Activated CD4-positive, alpha-beta T cell treated with anti-CD3 and anti-CD28 coated beads for 24 hours (primary cell): ENCODE measurements at places on chromosomes 13 and 19.

GRCh38 chr13:20395061-20395916 lies 130.4 kb downstream of the CRYL1 start:
- DNase-seq, result no peak

DNA sequence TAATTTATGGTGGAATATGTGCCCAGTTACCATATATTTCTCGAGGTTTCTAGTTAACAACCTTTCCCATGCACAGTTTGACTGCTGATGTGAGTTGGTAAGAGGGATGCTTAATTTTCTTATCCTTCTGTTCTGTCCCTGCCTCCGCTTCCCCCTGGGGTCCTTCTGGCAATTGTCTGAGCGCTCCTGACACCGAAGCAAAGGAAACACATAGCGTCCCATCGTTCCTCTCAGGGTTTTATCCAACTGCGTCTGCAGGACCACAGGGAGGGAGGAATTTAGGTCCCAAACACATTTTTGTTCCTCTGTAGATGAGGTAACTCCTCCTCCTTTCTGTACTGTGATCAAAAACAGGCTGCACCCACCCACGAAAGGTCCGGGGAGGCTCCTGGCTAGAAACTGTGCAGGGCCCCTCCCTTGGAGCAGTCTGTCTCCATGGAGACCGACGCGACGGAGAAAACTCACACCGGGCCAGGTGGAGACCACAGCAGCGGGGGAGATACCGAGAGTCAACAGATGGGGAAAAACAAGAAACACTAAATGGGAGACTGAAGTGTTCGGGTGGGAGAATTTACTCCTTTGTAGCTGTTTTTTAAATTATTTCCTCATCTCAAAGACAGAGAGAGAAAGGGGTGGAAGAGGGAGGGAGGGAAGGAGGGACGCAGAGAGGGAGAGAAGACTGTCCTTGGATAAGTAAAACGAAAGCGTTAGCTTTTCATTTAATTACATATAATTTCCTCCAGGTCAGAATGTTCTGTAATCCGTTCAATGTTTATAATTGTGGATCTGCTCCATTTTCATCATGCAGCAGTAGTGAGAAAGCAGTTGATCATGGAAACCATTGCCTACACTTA lies 191.8 kb upstream of the NBEA start:
- DNase-seq, result no peak

DNA sequence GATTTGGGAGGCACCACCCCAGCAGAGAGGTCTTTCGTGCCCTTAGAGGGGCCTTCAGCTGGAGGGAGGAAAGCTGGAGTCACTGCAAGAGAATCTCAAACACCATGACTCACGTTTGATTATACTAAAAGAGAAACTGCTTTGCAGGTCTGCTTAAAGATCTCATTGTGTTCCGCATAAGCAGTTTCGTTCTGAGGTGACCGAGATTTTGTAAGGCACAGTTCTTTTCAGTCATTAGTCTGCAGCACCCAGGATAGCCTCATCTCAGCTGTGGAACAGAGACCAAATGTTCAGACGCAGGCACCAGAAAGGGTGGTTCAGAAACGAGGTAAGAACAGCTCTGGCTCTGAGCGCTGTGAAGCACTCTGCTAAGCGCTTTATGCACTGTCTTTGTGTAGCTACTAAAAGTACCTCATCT lies 71.2 kb upstream of the GTF3A start:
- DNase-seq, result no peak

DNA sequence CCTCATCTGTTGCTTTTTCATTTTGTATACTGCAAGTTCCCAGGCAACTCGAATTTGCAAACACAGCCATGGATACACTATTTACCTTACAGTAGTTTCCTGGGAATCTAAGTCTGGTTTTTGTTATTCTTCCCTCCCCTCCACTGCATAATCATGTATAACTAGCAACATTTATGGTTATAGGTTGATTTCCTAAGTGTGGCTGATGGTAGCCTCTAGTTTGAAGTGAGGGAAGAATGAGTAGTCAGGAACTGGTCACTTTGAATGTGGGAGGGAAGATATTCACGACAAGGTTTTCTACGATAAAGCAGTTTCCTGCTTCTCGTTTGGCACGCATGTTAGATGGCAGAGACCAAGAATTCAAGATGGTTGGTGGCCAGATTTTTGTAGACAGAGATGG lies at the start of gene KCNRG:
Gene KCNRG, plus strand, starts transcription at position 187 of the 400 bp plus-strand sequence. Its CDS starts 50 bp downstream, at position 237.
- DNase-seq, result no peak

DNA sequence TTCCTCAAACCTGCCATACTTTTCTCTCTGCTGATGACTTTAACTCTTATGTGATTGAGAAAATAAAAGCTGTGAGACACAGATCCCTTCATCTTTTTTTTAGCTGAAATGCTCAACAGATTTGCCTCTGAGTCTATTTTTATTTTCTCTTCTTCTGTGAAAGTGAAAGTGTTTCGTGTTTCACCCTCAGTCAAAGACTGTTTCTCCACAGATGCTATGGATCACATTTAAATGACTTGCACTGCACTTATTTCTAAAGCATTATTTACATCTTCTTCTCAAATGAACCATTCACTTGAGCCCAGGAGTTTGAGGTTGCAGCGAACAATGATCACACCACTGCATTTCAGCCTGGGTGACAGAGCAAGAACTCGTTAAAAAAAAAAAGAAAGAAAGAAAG lies 890.1 kb upstream of the PCDH20 start:
- no peak for DNase-seq

DNA sequence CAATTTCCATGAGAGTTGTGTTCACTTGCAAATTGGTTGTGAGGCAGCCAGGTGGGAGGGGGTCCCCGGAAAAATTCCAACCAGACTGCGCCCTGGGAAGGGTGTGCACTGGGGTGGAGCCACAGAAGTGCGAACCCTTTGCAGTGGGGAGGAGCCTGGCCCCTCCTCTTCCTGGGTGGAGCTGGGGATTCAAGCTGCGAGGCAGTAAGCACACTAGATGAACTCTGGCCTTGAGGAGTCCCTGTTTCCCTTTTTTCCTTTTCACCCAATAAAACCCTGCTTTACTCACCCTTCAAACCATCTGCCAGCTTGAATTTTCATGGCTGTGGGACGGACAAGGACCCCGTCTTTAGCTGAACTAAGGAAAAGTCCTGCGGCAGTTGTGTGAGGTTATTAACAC lies 31.0 kb upstream of the MBNL2 start:
- no peak for DNase-seq

DNA sequence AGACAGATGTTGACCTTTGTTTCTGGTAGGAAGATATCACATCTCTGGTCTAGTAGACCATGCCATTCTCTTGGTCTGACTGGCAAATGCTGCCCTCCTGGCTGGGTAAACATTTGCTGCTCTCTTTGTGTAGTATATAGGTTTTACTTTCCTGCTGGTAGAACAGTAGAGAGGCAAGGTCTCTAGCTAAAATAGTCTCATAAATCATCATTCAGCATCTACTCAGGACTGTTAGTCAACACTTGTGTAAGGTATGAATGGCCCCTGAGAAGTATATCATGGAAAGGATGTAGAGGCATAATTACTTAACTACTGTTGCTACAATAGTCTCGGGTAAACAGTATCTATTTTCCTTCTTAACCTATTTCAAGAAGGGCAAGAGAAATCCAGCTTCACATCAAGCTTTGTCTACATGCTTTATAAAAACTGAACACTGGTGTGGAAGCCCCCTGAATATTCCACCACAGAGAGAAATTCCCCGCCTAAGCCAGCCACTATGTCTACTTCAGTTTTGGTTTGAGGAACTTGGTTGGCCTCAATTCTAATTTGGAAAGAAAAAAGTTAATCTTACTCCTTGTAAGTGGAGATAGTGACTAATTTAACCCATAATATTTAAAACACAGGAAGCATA lies 18.4 kb upstream of the MYCBP2 start:
- no peak for DNase-seq

DNA sequence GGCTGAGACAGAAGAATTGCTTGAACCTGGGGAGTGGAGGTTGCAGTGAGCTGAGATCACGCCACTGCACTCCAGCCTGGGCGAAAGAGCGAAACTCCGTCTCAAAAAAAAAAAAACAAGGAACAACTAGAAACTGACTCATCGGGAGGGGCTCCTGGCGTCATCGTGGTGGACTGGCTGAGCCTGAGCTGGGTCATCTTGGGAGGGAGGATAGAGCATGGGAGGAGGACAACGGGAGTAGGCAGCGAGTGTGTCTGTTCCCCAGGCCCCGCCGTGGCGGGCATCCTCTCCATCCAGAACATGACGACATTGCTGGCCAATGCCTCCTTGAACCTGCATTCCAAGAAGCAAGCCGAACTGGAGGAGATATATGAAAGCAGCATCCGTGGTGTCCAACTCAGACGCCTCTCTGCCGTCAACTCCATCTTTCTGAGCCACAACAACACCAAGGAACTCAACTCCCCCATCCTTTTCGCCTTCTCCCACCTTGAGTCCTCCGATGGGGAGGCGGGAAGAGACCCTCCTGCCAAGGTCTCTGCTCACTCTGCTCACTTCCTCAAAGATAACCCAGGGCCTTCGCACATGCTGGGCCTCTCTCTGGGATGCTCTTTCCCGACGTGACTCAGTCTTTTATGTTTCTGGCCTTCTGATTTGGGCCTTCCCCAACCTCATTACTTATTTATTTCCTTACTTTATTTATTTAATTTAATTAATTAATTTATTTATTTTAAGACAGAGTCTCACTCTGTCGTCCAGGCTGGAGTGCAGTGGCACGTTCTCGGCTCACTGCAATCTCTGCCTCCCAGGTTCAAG lies 16.6 kb downstream of the DDX39A start:
- DNase-seq, result no peak

- no peak for DNase-seq
Measured at GRCh38 chr19:28948566-28948965, 264.4 kb downstream of the UQCRFS1 start.

DNA sequence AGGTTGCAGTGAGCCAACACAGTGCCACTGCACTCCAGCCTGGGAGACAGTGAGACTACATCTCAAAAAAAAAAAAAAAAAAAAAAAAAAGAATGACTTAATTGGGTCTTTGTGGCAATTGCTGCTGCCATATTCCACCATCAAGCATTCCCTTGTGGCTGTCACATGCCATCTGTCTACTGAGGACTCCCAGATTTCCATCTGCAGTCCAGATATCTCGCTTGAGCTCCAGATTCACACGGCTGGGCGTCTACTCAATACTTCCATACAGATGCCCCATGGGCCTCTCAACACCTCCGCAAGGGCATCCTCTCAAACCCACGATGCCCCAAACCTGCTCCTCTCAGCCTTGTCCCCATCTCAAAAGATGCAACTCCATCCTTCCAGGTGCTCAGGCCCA lies 12.9 kb downstream of the TMEM143 start:
- no peak for DNase-seq

DNA sequence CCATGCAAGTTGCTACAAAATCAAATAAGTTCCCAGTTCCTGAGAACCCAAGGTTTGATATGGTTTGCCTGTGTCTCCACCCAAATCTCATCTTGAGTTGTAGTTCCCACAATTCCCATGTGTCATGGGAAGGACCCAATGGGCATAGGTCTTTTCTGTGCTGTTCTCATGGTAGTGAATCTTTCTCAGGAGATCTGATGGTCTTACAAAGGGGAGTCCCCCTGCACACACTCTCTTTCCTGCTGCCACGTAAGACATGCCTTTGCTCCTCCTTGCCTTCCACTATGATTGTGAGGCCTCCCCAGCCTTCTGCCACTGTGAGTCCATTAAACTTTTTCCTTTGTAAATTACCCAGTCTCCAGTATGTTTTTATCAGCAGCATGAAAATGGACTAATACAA lies 28.5 kb upstream of the TSHZ3 start:
- no peak for DNase-seq

DNA sequence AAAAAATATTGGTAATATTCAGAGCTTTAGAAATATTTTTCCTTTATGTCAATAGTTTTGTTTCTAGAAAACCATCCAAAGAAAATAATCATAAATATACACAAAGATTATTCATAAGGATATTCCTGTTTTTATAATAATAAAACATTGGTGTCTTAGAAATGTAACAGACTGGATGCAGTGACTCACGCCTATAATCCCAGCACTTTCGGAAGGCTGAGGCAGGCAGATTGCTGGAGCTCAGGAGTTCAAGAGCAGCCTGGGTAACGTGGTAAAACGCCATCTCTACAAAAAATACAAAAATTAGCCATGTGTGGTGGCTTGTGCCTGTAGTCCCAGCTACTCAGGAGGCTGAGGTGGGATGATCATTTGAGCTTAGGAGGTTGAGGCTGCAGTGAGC lies 106.8 kb downstream of the DHRS12 start:
- DNase-seq, result no peak

DNA sequence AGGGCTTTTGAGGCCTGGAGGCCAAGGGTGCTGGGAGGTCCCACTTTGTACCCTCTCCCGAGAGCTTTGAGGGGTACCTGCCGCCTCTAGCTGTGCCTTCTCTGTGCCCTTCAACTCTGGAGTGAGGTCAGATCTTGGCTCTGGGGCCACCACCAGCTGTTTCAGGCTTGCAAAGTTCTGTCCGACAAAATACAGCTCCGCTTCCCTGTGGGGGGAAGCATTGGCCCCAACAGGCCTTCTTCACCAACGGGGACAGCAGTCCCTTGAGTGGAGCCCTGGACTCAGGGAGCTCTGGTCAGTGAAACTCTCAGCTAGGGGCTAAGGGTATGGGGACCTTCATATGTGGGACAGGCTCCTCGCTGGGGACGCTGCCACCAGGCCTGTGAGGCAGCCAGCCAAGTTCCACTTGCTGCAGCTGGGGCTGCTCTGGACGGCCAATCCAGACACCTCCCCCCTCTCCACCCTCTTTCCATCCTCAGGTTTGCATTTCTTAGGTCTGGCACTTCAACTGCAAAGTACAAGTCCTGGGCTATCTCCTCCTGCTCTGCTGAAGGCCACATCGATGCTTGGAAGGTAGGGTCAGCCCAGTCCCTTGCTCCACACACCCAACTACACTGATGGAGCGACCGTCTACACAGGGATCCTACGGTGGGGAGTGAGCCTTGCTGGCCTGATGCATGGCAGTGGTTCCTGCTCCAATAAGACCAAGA lies 46.8 kb downstream of the C13orf46 start:
- no peak for DNase-seq

DNA sequence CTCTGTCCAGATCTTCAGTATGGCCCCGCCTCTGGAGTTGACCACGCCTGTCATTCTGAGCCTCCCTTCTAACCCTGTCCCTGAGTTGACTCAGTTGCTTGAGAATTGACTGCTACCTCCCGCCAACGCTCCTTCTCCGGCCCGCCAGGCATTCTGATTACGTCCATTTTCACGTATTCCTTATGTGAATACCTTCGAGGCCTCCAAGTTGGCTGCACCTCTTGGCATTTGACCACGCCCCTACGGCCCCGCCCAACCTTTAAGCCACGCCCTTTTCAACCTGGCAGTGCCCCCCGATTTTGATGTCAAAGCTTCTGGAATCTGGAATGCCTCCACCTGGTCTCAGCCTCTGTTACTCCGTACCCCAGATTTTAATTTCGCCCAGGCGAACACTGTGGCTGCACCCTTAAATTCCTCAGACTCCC lies 1.7 kb upstream of the EML2 start:
- no peak for DNase-seq

- DNase-seq, result no peak
Measured at GRCh38 chr13:90773681-90774080, 573.8 kb upstream of the MIR17HG start.
